ENCODE measurements at places on chromosomes 6 and 20.
A peak's percentile ranks its signal among the peaks of the same experiment; 100 is the strongest.

DNA sequence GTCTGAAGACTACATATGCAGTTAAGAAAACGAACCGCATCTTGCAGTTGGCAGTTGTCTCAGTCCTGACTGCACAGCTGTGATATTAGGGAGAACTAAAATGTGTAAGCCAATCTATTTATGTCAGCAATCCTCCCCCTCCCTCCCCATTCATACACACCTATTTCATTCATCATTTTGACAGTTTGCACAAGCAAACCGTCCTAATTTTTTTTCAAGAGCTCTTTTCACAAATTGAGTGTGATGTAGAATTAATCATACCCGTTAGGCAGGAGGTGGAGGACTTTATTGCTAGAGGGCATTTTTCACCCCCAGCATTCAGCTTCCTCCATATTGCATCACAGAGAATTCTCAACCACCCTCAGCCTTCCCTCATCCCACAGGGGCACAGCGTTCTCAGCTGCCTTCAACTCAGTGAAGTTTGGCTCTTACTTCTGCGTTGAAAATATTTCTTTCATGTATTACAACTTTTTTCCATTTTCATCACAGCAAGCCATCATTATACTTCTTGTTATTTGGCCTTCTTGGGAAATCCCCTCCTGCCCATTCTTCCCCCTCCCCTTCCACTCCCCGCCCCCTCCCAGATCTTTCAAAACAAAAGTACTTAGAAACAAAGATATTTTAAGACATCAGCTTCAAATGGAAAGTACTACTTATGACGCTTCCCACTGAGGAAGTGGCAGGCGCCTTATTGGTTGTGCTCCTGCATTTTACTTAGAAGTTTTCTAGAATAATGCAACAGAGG, 37.5 kb downstream of the NOX3 start:
- peak; percentile 50 for DNase-seq

GRCh38 chr6:17211101-17211500, 70.1 kb upstream of the RBM24 start:
- DNase-seq = no peak

GRCh38 chr20:2142649-2143048, 41.0 kb downstream of the STK35 start:
- no peak for DNase-seq

DNA sequence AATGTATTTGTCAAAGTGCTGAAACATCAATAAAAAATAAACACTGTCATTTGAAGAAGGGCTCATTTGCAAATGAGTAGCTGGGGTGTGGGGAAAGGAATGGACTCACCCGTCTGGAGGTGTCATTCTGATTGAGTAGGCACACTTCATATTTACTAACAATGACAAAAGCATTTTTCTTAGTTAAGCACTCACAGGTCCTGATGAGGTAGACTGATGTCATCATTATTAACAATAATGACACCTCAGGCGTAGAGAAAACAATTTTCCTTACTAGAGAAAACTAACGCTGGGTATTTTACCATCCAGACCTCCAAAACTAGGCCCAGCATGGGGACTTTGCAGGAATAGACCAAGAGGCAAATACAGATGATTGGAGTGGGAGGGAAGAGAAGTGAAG, 76.0 kb downstream of the UNC5CL start:
- no peak for DNase-seq

DNA sequence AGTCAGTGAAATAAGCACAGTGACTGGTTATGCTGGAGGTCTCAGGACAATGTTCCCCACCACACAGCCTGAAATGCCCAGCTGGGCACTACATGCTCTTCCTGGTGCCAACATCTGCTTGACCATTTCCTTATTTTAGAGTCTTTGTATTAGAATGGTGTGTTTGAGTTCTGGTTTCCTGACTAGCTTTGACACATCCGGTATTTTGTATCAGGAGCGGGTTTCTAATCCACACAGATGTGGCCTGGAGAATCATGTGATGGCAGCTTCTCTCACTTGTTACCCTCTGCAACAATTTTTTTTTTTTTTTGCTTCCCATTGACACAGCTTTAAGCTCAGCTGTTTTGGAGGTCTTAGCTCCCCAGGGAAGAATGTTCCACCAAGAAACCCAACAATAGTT, 164.5 kb upstream of the CST7 start:
- no peak for DNase-seq

- no peak for DNase-seq
Measured at GRCh38 chr6:53715434-53715833, 49.9 kb upstream of the KLHL31 start.

GRCh38 chr6:92790381-92790780, 629.0 kb downstream of the EPHA7 start:
- DNase-seq = no peak
